ENCODE measurements at places on chromosomes 6 and 20.

- no peak for DNase-seq
These were observed 6.7 kb downstream of the RAET1E start for GRCh38 chr6:149891259-149891658.

GRCh38 chr6:12577124-12577850, 139.3 kb upstream of the PHACTR1 start:
- DNase-seq, result no peak

DNA sequence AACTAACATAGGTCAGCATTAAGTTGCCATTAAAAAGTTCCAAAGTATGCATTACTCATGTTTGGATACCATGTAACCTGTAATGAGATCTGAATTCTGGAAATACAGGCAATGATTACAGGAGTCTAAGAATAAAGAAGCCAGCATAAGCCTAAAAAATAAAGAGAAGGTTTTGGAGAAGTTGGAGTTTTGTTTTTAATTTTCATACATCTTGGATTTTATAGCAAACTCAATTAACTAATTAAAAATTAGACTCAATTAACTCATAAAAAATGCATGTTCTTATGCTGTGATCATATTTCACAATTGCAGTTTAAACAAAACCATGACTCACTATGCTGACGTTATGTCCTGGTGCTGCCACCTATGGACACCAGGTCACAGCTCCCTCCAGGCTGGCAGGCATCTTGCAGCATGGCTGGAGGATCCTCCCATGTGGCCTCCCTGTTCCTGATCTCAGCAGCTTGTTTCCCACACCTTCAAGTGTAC, 648.8 kb upstream of the AGPAT4 start:
- DNase-seq, result no peak

DNA sequence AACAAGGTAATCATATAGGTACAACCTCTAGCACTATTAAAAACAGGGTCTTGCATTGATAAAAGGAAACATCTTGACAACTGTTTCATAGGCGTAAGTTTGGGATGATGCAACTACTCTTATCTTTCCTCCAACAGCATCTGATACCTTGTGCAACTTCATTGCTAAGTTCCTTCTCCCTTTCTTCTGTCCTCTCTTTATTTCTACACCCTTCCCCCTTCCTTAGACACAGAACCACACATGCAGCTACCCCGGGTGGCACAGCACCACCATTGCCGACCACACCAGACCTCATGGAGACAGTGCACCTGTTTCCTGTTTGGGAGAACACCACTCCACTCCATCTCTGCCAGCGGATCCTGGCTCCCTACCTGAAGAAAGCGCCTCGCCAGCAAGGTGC, 14.4 kb downstream of the MYB start:
- DNase-seq, result no peak

GRCh38 chr6:83958241-83958685, 75.3 kb upstream of the MRAP2 start:
- DNase-seq, result no peak
